ENCODE measurements at places on chromosomes 6 and 20. TPM values are rescaled to one million over a fixed set of nuclear protein-coding genes. Genes with fewer than 3 reads are reported as not detected.

The LY6G6F gene
- not detected for total RNA-seq

The STK38 gene
- 23.7 TPM for total RNA-seq

The DEFB112 gene
- not detected for total RNA-seq

The PCK1 gene
- not detected for total RNA-seq

The TNNC2 gene
- 0.39 TPM for total RNA-seq

The MCM8 gene
- total RNA-seq = 5.3 TPM

The CYB5R4 gene
- total RNA-seq = 4.2 TPM

The BPI gene
- total RNA-seq = 0.30 TPM

The SAPCD1 gene
- total RNA-seq = 0.79 TPM

The NFKBIE gene
- 2.7 TPM for total RNA-seq

The SRMS gene
- not detected for total RNA-seq

The KCNQ5 gene
- total RNA-seq = 7.8 TPM

The PLAGL2 gene
- total RNA-seq = 3.5 TPM

The ZNF217 gene
- 19.8 TPM for total RNA-seq

The DNAAF9 gene
- 24.7 TPM for total RNA-seq
